Liver (tissue), 10 donors: ENCODE measurements at places on chromosomes 3 and 15. TPM values are rescaled to one million over a fixed set of nuclear protein-coding genes. Genes with fewer than 3 reads are reported as not detected.

RAB11A gene
- 84.8 TPM for total RNA-seq

TATDN2 gene
- total RNA-seq: 14.2 TPM

SETD2 gene
- 37.6 TPM for total RNA-seq

CTXN2 gene
- not detected for total RNA-seq

PRSS50 gene
- total RNA-seq: 0.25 TPM

ESYT3 gene
- total RNA-seq: 0.05 TPM

ROBO2 gene
- 19.4 TPM for total RNA-seq

THBS1 gene
- total RNA-seq: 73.6 TPM

- DNase-seq: no peak
Observed at GRCh38 chr3:72776-73175, 123.8 kb upstream of the CHL1 start.

DNA sequence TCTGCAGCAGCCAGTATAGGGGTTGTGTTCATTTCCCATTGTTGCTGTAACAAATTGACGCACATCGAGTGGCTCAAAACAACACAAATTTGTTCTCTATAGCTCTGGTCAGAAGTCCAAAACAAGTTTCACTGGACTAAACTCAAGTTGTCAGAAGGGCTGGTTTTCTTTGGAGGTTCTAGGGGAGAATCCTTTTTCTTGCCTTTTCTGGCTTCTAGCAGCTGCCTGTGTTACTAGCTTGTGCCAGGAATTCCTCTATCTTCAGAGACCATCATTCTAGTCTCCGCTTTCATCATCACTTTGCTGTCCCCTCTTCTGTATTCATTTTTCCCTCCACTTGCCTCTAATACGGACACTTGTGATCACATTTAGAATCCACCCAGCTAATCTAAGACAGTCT is 20.5 kb downstream of the GASK1A start:
- DNase-seq: no peak

- DNase-seq: no peak
Observed at GRCh38 chr3:173983343-173983742, 585.8 kb downstream of the NLGN1 start.

GRCh38 chr15:76976141-76976540 is 18.8 kb upstream of the PSTPIP1 start:
- no peak for DNase-seq

DNA sequence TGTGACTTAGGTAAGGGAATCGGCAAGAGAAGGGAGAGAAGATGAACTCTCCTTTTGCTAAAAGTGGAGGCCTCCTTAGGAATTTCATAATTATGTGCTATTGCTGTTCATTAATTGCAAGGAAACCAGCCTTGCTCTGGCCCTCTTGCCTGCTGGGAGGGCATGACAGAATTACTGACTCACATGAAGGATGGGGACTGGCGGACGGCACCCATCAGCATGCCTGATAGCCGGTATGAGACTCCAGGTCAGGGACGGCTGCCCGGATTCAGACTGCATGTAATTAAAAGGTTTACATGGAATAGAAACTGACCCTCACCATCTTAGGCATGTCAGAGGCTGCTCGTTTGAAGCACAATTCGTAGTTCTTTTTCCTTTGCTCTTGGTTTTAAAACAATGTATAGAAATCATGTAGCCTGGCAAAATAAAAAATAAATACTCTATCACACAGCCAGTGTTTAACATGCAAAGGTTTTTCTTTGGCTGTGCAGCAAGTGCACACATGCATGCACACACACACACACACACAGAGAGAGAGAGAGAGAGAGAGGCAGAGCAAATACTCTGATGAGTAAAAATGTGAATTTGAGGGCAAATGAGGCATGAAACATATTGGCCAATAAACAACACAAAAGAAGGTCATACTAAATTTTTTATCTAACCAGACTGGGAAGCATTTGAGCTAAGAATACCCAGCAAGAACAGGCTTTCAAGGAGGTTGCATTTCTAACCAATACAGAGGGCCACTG is 82.7 kb downstream of the FOXB1 start:
- no peak for DNase-seq

GRCh38 chr3:143910756-143911155 is 60.9 kb upstream of the DIPK2A start:
- DNase-seq: no peak

DNA sequence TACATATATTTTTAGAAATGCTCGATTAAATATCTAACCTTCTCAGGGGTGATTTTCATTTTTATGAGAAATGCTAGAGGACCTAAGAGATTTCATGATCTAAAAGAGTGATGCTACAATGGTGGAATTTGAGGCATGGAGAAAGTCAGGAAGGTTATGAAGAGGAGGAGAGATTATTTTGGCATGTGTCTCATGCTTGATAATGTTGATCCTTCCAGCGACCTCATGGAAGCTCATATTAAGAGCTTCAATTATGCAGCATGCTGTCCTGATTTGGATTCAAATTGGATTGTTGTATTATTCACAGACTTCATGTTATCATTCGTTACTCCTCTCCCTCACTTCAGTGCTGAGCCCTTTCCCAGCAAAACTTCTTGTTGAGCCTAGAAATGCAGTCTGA is 112.5 kb downstream of the RAP2B start:
- no peak for DNase-seq

DNA sequence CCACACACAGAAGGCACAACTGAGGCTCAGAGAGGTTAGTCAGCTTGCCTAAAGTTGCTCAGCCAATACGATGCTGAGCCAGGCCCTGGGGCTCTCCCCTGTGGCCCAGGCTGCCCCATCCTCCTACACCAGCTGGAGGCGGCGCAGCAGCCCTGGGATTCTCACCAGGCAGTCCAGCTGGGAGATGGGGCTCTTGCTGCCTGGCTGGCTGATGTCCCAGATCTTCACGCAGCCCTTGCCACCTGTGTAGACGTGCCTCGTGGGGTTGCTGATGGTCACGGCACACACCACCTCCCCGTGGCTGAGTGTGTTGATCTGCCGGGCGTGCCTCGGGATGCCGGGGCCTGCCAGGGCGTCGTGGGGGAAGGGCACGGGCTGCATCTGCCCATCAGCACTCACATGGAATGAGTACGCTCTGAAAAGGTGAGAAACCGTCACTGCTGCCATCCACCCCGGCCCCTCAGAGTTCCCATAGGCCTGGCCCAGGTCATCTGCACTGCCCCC is 42.8 kb downstream of the TLE3 start:
- DNase-seq: no peak

DNA sequence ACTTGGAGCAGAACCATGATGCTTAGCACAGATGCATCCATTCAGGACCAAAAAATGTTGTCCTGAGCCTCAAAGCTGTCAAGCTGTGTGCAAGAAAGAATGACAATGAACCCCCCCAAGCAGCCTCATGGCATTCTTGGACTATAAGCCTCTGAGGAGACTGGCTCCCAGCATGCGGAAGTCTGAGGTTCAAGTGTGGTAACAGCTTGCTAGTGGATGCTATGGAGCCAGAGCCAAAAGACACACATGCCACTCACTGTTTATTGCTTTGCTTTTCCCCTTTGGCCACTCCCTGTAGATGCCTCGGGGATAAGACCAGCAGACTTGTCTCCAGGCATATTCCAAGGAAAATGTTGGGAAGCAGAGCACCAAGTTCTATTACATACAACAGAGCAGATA is 38.2 kb upstream of the SNRK start:
- no peak for DNase-seq

GRCh38 chr3:64891021-64891420 is 203.2 kb upstream of the ADAMTS9 start:
- no peak for DNase-seq

DNA sequence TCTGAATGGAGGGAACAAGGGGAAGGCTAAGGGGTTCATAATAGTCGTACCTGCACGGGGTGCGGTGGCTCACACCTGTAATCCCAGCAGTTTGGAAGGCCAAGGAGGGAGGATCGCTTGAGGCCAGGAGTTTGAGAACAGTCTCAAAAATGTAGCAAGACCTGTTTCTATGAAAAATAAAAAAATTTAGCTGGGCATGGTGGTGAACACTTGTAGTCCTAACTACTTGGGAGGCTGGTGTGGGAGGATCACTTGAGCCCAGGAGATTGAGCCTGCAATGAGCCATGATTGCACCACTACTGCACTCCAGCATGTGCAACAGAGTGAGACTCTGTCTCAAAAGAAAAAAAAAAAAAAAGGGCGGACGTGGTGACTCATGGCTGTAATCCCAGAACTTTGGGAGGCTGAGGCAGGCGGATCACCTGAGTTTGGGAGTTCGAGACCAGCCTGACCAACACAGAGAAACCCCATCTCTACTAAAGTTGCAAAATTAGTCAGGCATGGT is 17.9 kb upstream of the HDAC11 start:
- no peak for DNase-seq

- no peak for DNase-seq
Observed at GRCh38 chr3:184186184-184186901, at the start of gene ABCF3. TSS of gene ABCF3 (plus strand) at chr3:184186199. CDS start at chr3:184186208, 9 bp downstream.

DNA sequence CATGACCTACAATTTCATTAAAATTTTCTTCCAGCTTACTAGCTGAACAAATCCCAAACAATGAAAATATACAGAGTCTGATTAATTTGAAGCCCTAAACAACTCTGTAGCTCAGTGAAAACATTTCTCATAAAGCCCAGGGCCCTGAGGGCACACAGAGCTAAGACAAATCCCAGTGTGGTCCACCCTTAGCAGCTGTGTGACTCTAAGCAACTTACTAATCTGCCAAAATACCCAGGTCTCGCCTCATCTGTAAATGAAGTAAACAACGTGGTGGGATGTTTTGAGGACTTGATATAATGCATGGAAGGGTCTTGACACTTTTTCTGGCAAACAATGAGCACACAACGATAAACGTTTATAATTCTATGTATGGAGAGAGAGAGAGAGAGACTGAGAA is 158.4 kb downstream of the FHIT start:
- DNase-seq: no peak

- DNase-seq: no peak
Observed at GRCh38 chr3:70832834-70833205, 520.4 kb upstream of the MDFIC2 start.

DNA sequence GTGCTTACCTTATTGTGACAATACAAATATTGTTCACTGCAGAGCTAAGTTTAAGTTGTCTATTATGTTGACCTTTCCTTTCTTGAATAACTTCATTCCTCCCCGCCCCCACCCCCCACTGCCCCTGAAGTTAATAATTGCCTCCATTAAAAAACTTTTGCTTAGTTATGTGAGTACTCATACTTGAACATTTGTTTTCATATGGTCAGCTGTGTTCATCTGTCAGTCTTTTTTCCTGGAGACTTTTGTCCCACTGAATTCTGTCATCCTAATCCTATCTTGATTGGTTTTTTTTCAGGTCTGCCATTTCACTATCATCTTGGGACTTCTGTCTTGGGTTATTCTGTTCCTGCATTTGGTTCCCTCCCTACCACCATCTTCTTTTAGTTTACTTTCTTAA is 8.5 kb downstream of the SLC25A36 start:
- no peak for DNase-seq

DNA sequence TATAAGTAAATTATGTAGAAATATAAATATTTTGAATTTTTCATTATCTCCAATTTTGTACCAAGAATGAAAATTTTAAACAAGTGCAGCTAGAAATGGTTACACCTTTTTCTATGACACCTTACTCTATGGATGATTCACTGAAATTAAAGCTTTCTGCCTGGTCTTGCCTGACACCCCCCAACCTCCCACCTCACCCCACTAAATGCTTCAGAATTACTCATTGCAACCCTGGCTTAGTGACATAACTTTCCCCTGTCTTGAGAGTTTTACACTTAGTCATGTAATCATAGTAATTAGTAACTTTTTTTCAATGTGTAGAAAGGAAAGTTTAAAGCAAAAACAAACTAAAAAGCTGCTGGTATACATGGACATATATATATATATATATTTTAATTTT is 42.0 kb upstream of the MEIS2 start:
- no peak for DNase-seq

- DNase-seq: no peak
Observed at GRCh38 chr3:87287011-87287410, 10.6 kb upstream of the POU1F1 start.

- DNase-seq: no peak
Observed at GRCh38 chr3:176855901-176856486, 341.3 kb downstream of the TBL1XR1 start.

DNA sequence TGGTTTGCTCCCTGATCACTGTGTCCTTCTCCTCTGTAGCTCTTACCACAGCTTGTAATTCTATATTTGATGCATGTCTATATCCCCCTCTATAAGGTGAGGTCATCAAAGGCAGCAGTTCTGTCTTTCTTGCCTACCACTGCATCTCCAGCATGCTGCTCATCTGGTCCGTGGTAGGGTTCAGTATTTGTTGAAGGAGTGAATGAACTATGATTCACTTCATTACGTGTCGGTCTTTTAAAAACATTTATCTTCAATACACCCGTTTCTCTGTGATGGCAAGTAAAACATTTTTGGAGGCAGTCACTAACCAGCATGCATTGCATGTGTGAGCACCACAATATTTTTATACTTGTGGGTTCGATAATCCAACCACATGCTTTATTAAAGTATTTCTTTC is 27.6 kb downstream of the CHST14 start:
- DNase-seq: no peak

DNA sequence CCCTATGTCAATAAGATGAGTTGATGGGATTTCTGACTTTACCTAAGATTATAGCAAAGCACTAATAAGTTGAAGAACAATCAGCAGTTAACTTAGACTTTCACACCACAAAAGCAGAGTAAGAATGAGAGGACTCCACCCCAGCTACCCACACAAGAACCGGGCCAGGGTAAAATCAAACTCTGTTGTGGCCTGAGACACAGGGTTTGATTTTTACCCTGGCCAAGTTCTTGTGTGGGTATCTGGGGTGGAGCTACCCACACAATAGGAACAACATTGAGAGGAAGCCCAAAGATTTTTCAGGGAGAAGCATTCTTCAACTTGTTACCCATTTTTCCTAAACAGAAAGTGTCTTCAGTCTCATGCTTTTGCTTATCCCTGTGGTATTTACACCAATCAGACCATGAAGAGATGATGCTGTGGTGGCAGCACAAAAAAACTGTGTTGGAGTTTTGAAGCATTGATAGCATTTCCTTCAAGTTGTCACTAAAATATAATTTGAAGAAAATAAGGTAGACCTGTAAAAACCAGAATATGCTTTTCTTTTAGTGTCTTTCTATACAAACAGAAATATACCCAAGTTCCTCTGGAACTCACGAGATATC is 25.6 kb downstream of the CPOX start:
- DNase-seq: no peak

DNA sequence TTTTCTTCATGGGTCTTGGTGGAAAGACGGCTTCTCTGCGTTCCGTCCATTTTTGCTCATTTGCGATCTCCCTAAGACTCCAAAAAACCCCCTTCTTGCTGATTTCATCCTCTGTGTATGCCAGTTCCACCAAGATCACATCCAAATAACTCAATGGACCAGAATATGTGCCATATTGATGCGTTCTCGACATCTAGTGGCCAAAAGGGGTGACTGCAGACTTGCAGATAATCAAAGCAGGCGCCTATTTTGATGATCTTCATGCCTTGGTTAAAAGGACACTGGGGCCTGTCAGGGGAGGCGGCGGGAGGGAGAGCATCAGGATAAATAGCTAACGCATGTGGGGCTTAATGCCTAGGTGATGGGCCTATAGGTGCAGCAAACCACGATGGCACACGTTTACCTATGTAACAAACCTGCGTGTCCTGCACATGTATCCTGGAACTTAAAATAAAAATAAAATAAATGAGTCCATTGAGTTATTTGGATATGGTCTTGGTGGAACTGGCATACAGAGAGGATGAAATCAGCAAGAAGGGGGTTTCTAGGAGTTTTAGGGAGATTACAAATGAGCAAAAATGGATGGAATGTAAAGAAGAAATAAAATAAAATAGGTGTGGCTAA is 104.2 kb upstream of the RAD18 start:
- no peak for DNase-seq

- no peak for DNase-seq
Observed at GRCh38 chr15:100728371-100729201, 126.2 kb downstream of the ASB7 start.
